ENCODE measurements at places on chromosomes 7 and 10. TPM values are rescaled to one million over a fixed set of nuclear protein-coding genes. Genes with fewer than 3 reads are reported as not detected.

DNA sequence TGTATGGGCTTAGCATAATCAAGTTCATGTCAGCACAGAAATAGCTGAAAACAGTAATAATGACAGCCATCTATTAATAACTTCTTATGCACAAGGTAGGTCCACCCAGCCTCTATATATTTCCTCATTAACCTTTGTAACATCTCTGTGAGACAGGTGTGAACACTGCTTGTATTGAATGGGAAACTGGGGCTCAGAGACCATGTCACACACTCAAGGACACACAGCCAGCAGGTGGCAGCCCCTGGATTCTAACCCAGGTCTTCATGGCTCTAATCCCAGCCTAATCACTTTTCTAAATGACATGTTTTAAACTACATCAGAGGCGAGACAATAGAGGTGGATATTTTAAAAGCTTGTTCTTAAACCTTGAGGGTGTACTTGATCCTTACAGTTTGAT is 591.4 kb downstream of the PARD3 start:
- H3K27me3 ChIP-seq, result no peaks in the 10 kb centered on the region
- H3K27ac ChIP-seq, result no peak overlapping the region
- H3K36me3 ChIP-seq, result no peaks in the 10 kb centered on the region
- DNase-seq, result no peak

- H3K27ac ChIP-seq, result no peak overlapping the region
- peak; percentile 50 for DNase-seq
- H3K4me3 ChIP-seq, result no peak overlapping the region
- H3K36me3 ChIP-seq, result no peaks in the 10 kb centered on the region
- peaks cover 84% of the 10 kb centered on the region for H3K27me3 ChIP-seq
Measured at GRCh38 chr7:27198138-27198841, 1.6 kb downstream of the HOXA13 start.

DNA sequence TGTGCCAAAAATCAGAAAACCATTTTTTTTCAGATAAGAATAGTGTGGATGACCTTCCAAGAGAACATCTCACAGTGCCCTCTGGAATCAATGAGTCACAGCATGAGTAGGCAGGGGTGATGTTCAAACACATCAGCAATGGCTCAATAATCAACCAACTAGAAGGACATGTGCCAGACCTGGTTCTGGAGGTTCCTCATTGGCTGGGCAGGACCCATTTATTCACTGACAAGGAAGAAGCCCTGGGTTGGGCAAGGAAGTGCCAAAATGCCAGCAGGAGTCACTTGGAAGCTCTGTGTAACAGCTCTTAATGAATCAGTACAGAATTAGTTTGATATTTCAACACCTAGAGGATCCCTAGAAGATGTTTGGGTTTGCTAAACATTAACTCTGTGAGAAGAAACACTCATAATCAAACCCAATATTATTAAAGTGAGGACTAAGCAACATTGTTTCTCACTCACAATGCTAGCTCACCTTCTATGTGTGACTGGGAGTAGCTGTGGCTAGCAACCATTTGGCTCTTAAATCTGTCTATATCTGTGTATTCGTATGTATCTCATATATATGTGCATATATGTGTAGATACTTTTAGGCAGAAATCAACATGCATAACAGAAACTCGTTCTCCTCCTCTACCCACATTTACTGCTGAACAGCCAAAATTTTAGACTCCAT is 72.3 kb upstream of the APBB1IP start:
- no peaks in the 10 kb centered on the region for H3K36me3 ChIP-seq
- no peak overlapping the region for H3K27ac ChIP-seq
- peaks cover 2% of the 10 kb centered on the region for H3K27me3 ChIP-seq
- H3K4me3 ChIP-seq, result no peak overlapping the region
- peaks cover 3% of the 10 kb centered on the region for H3K4me1 ChIP-seq

Gene PTPRN2
- 1.5 TPM for total RNA-seq

DNA sequence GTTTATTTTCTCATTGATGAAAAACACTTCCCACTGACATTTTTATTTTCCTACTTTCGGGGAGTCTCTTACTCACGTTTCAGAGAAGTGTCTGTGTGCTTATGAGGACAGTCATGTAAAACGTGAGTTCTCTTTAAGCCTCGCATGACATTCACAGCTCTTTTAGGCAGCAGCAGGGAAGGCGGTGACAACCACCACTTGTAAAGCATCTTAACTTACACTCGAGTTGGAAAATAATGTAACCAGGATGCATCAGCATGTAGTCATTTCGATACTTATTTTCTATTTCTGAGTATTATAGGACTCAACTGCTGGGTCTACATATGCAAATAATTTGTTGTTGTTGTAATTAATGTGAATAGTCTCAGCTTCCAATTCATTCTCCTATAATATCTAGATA is 153.6 kb downstream of the SEMA3D start:
- H3K27ac ChIP-seq, result no peak overlapping the region
- no peaks in the 10 kb centered on the region for H3K27me3 ChIP-seq
- H3K36me3 ChIP-seq, result no peaks in the 10 kb centered on the region
- H3K4me1 ChIP-seq, result no peaks in the 10 kb centered on the region
- no peak overlapping the region for H3K4me3 ChIP-seq
- DNase-seq, result no peak

DNA sequence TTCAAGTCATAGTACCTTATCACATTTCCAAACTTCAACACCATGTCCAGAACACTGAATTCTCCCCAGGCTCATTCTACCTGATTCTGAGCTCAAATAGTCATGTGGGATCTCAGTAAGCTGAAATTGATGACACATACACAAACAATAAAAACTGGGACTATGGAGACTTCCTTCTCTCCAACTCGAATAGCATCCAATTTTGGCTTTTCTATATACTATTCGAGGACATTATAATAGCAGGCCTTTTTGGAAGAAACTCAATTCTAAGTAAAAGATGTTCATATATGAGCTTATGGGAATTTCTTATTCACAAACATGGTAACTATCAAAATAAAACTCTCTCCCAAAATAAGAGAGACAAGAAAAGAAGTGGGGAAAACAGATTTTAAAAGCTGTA is 551 bp upstream of the TAS2R40 start:
- H3K4me3 ChIP-seq, result no peak overlapping the region
- H3K4me1 ChIP-seq, result no peaks in the 10 kb centered on the region
- no peaks in the 10 kb centered on the region for H3K27me3 ChIP-seq
- DNase-seq, result no peak
- no peak overlapping the region for H3K27ac ChIP-seq

Gene ACHE
- 0.24 TPM for total RNA-seq
